Neural progenitor cell (in vitro differentiated cells): ENCODE measurements at places on chromosomes 12 and 14. TPM values are rescaled to one million over a fixed set of nuclear protein-coding genes. Genes with fewer than 3 reads are reported as not detected.

DNA sequence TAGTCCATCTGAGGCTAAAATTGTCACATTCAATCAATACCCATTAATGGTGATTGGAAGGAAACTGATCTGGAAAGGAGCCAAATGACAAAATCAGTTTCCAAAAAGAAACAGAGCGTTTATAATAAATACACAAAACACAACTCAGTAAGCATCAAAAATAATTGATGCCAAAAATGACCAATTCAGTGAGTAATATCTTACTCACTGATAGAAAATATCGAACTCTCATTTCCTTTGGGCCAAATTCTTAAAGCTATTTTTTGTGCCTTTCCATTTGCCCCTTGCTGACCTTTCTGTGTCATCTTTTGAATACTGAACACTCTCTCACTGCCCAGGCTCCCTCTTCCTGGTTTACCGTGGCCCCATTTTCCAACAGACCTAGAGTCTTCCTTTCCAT lies 22.5 kb upstream of the ATP2B1 start:
- no peak for DNase-seq

Gene CLEC2B
- 0.28 and 1.0 TPM in 2 replicates for total RNA-seq

DNA sequence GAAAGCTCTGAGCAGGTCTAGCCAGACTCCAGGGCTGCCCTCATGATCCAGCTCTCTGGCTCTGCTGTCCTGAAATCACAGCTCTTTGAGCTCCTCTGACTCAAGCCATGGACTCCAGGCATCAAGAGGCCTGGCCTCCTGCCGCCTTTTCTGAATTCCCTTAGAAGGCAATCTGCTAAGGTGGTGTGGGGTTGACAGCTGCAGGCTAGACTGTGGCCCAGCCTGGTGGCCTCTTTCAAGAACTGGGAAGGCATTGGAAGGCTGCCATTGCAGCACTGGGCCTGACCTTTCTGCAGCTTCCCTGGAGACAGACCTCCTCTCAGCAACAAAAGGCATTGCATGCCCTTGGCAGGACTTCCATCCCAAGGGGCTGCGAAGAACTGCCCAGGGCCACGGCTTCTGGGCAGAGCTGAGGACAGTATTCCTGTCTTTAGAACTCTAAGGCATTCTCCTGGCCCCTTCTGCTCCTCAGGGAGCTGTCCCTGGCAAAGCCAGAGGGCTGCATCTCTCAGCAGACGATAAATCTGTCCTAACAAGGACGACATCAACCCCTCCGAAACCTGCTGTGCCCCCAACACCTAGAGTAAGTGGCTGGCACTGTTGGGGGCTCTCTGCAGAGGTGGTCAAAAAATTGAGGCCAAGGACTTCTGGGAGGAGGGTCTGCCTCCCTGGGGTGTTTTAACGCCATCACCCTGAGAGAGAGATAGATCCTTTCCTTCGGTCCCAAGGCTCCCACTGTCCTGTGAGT lies 115.6 kb downstream of the RBM19 start:
- DNase-seq: no peak

DNA sequence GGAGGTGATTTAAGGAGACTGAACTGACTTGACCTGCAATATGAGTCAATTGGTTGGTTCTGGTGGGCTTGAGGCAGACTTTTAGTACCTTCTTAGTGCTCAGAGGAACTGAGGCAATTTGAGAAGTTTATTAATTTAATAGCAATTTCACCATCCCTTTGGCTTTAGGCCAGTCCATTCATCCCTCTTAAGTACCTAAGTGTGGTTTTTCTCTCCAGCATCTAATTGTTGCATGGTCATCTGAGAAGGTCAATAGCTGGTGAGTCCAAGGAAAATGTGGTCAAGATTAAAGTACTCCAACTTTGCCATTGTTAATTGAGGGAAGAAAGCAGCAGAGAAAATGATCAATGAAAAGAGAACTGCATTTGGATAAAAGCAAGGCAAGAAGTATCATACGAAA lies 115.4 kb upstream of the DYRK2 start:
- DNase-seq: no peak
